Cortex of kidney (tissue), 1 donor: ENCODE measurements at places on chromosomes 11 and 22.

DNA sequence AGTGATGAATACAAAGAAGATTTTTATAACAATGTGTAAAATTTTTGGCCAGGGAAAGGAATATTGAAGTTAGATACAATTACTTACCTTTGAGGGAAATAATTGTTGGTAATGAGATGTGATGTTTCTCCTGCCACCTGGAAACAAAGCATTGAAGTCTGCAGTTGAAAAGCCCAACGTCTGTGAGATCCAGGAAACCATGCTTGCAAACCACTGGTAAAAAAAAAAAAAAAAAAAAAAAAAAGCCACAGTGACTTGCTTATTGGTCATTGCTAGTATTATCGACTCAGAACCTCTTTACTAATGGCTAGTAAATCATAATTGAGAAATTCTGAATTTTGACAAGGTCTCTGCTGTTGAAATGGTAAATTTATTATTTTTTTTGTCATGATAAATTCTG is 5.3 kb downstream of the BIRC3 start:
- DNase-seq = no peak

DNA sequence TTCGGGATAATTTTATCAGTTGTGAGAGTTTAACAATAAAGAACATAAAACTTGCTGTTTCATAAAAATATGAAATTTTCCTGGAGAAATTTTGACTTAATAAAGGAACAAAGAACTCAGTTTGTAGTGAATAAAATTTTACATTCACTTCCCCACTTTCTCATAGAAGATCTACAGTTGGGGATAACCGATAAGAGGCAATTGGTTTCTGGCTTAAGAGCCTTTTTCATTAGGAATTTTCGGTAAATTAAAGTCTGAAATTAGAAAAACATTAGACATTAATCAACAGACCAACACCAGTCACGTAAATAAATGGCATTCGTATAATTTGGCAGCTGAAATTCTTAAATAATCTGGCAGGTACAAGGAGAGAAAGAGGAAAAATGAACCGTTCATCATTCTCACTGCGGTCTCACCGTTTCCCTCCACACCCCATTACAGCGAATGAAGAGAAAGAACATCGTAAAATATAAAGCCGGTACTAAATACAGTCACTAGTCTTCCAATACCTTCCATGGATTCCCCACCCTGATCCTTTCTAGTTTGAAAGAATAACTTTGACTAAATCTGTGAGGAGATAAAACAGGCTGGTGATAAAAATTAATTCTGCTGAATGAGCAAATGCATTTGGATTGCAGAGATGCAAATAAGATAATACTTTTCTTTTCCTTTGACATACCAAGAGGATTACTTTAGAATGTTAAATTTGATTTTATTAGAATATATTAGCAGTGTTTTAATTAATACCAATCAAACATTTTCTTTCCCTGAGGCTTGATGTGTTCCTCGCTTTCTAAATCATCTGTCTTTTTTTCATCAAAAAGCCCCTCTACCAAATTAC is 19.5 kb downstream of the BLID start:
- DNase-seq = no peak

GRCh38 chr11:16434036-16434435 is 77.7 kb upstream of the SOX6 start:
- no peak for DNase-seq

DNA sequence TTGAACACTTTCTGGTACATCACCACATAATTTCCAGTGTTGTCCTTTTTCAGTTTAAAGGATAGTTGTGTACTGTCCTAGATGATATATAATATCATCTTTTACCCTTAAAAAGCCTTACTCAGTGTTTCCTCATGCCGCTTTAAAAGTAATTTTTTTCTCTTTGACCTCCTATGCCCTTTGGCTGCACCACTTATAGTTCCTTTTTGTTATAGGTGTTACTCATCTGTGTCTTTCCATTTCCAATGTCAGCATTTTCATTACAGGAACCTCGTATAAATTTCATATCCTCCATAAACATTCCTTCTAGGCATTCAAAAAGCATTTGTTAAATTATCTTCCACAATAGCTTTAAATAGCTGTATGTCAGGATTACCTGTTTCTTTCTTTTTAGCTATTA is 40.8 kb downstream of the USP47 start:
- no peak for DNase-seq

DNA sequence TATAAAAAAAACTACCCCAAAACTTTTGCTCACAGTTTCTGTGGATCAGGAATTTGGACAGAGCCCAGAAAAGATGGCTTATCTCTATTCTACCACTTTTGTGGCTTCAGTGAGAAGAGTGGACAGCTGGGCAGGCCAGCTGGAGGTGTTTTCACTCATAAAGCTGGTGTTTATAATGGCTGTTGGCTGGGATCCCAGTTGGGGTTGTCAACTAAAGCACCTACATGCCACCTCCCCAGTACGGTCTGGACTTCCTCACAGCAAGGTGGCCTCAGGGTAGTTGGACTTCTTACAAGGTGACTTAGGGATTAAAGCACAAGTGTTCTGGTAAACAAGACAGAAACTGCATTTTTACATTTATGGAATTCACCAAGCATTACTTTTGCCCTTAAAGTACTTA is 171.0 kb downstream of the NELL1 start:
- no peak for DNase-seq

- no peak for DNase-seq
These were observed 2.7 kb downstream of the CHRM4 start for GRCh38 chr11:46388619-46389449.

DNA sequence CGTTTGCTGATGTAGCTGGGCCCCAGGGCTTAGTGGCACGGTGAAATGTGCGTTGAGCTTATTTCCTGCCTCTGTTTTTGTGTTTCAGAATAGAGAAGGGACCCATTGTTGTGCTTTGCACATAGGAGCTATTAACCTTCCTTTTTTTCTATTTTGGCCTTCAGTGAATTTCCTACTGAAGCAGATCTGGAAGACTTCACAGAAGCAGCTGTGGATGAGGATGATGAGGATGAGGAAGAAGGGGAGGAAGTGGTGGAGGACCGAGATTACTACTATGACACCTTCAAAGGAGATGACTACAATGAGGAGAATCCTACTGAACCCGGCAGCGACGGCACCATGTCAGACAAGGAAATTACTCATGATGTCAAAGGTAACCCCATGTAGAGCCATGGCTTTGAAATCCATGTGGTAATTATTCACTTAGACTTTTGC is 37.4 kb upstream of the ST14 start:
- no peak for DNase-seq

GRCh38 chr11:76857781-76858410 is 2.8 kb upstream of the ACER3 start:
- no peak for DNase-seq

DNA sequence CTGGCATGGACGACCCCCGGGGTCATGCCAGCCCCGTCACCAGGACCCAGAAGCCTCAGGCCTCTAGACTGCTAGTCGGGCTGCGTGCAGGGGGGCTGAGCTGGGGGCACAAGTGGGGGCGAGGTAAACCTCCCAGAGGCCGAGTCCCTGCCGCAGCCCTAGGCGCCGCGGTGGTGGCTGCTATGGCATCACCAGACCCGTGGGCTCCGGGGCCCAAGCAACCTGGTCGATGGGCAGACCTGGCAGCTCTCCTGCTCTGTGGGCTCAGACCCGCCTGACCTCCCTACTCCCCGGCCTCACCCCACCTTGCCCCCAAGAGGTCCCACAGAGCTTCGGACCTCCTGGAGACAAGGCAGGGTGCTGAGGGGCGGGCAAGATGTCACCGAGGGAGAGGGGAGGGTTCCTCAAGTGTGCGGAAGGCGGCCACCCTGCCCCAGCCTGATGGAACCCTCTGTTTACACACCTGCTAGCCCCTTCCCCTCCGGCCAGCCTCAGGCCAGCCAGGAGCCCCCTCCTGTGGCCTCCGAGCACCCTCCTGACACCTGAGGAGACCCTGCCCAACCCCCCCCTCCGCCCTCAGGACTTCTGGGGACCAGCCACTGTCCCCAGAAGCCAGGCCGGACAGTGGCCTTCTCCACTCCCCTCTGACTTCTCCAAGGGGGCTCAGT is 9.4 kb downstream of the IGF2 start:
- DNase-seq = no peak

- no peak for DNase-seq
These were observed 328.7 kb downstream of the SOX6 start for GRCh38 chr11:16027621-16028020.

DNA sequence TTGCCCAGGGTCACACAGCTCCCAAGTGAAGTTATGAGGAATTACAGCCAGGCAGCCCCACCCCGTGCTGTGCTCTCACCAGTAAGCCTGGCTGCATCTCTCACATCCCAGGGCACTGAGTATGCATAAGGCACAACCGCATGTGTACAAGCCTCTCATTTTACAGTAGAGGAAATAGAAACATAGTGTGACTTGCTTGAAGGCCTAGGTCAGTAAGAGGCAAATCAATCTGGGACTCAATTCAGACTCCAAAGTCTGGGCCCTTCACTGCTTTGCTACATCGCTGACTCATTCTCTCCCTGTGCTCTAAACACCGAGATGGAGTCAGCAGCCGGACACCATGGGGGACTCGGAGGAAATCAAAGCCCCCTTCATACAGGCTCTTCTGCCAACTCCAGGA is 7.9 kb downstream of the ABTB2 start:
- no peak for DNase-seq

GRCh38 chr11:32829157-32829679 is 509 bp upstream of the PRRG4 start:
- DNase-seq = no peak

GRCh38 chr11:93063086-93063485 is 93.6 kb downstream of the MTNR1B start:
- DNase-seq = no peak

DNA sequence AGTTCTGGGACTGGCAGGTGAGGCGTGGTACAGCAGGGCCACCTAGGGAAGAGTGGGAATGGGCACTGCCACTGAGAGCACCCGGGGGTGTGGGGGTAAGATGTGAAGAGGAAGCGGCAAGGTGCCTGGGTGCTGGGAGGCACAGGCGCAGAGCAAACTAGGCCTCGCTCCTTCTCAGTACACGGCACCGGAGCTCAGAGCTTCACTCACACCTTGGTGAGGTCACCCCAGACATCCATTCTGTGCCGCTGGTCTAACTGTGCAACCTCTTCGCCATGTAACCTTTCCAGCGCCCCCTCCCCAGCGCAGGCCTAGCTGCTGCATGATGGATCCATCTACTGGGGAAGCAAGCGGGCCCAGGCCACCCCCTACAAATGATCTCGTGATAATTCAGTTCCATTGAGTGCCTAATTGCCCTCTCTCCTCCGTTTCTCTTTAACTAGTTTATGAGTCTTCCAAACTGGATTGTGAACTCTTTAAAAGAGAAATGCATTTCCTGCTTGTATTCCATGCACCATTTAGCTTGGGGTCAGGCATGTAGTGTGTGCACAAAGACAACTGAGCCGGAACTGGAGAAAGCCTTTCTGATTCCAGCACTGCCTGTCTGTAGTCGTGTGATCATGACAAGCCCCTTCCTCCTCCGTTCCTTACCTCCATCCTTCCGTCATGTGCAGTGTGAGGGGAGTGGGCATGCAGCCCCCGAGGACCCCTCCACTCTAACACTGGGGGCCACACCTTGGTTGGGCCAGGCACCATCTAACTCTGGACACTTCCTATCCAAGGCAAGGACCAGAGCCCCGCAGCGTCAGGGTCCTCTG is 1475.2 kb downstream of the TBC1D22A start:
- no peak for DNase-seq

GRCh38 chr11:61592176-61592575 is 11.3 kb upstream of the SYT7 start:
- no peak for DNase-seq

DNA sequence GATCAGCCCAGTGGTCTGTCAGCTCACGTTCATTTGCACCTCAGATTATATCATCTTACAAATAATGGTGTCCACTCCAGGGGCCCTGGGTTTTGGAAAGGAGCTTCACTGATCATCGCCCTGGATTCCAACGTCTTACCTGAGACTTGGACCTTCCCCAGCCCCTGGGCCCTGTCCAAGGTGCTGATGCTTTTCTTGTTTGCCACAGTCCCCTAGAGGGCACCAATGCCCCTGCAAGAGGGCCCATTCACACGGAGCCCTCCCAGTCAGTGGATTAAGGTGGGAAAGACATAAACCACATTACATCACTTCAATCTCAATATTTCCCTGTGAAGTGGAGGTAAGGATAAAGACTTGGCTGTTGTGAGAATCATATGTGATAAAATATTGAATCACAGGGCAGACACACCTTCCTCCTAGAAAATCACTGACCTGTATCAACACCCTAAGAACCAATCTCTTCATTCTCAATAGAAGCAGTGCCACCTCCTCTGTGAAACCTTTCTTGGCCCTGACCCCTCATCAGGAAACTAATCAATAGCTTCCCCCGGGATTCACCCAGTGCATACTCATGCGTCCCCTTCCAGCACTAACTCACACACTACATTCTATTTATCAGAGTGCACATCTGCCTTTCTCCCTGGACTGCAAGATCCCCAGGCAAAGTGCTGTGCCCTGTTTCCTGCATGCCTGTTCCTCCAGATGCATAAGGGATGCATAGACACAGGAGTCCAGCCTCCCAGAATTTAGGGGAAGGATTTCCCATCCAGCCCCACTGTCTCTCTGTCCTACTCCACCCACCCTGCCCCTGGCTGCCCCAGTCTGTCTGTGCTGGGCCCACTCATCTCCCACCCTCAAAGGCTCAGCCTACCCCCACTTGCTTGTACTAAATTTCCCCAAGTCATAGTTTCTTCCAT is 167.0 kb downstream of the BUD13 start:
- no peak for DNase-seq
